Lower lobe of right lung (tissue), 2 donors: ENCODE measurements at places on chromosomes 5 and 9. TPM values are rescaled to one million over a fixed set of nuclear protein-coding genes. Genes with fewer than 3 reads are reported as not detected.

PCDHB10 gene
- total RNA-seq, result 2.0 TPM

FOXD1 gene
- total RNA-seq, result 0.74 TPM

PCDHA1 gene
- not detected for total RNA-seq

SOHLH1 gene
- total RNA-seq, result not detected

CKMT2 gene
- total RNA-seq, result 1.4 TPM

DMRTA1 gene
- 1.7 TPM for total RNA-seq

CCNI2 gene
- total RNA-seq, result 1.1 TPM

SHOC1 gene
- total RNA-seq, result 0.15 TPM

GDA gene
- total RNA-seq, result 0.30 TPM

HSPA9 gene
- total RNA-seq, result 148 TPM

CDH10 gene
- 0.35 TPM for total RNA-seq

CD274 gene
- 16.5 TPM for total RNA-seq

LECT2 gene
- total RNA-seq, result not detected

SHLD3 gene
- total RNA-seq, result 3.4 TPM

ST8SIA4 gene
- total RNA-seq, result 20.5 TPM

TMEM171 gene
- not detected for total RNA-seq

DND1 gene
- 1.2 TPM for total RNA-seq

SPINK7 gene
- not detected for total RNA-seq

SLC36A3 gene
- not detected for total RNA-seq

TSSK1B gene
- not detected for total RNA-seq

HCN1 gene
- not detected for total RNA-seq

IER5L gene
- 8.7 TPM for total RNA-seq

C7 gene
- 237 TPM for total RNA-seq

HRH2 gene
- 9.6 TPM for total RNA-seq

DCAF10 gene
- total RNA-seq, result 24.1 TPM

CENPH gene
- 2.9 TPM for total RNA-seq

CAVIN4 gene
- total RNA-seq, result 1.7 TPM

DPP7 gene
- 190 TPM for total RNA-seq

PLPP7 gene
- 1.7 TPM for total RNA-seq

NANS gene
- total RNA-seq, result 61.9 TPM

DDX4 gene
- not detected for total RNA-seq

GABRG2 gene
- not detected for total RNA-seq

LRRTM2 gene
- total RNA-seq, result 0.30 TPM
